BJ (cell line): ENCODE measurements at places on chromosomes 3 and 15.

DNA sequence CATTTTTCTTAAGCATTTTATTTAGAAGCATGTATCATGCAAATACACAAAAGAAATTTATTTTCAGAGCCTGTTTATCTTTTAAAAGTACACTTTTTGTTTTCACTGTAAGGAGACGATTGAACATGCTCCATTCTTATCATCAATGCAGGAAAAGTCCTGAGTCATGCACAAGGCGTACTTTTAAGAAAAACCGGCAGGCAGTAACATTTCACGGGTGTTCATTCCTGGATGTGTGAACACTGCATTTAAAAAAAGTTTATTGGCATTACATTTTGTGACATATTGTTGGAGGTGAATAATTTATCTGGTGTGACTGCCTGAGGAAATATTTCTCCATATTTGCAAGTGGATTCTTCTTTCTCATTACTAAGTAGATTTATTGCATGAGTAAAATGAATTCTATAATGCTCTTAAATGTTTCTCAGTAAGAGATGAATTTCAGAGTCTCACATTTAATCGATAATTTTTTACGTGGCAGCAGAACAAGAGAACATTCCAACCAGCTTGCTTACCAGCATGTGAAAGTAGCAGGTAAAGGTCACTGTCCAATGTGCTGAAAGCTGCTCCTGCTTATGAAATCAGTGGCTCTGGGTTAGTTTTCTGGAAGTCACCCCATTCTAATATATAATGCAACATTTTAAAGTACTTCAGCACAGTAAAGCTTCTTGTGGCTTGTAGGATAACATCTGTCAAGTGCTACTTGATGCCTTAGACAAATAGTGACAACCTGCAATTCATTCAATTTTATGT lies 87.0 kb downstream of the SV2B start:
- DNase-seq: no peak

GRCh38 chr15:26879706-26880105 lies 12.8 kb downstream of the GABRA5 start:
- DNase-seq: no peak

- DNase-seq: no peak
Measured at GRCh38 chr15:42456971-42457370, 34.0 kb downstream of the ZNF106 start.

DNA sequence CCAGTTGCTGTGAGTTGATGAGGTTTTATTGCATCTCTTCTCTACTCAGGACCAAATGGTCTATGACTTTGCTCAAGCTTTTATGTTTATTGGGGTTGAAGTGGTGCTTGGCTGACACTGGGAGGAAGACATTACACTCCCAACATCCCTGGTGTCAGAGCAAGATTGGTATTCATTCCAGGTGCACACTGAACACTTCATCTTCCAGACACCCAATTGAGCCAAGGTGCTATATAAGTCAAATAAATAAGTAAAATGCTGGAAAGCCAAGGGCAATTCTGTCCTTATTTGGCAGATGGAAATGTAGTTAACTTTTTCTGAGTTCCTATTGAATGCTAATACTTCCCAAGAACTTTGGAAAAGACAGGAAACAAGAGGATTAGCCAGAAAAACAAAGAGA lies 53.2 kb upstream of the CDV3 start:
- no peak for DNase-seq

DNA sequence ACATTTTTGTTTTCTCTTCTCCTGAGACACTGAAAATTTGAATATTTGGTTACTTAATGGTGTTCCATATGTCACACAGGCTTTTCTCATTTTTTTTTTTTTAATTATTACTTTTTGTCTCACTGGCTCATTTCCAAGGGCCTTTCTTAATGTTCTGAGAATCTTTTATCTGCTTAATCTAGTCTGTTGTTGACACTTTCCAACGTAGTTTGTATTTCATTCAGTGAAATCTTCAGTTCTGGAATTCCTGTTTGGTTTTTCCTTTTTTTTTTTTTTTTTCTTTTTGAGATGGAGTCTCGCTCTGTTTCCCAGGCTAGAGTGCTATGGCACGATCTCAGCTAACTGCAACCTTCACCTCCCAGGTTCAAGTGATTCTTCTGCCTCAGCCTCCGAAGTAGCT lies 42.7 kb downstream of the NCK1 start:
- no peak for DNase-seq

DNA sequence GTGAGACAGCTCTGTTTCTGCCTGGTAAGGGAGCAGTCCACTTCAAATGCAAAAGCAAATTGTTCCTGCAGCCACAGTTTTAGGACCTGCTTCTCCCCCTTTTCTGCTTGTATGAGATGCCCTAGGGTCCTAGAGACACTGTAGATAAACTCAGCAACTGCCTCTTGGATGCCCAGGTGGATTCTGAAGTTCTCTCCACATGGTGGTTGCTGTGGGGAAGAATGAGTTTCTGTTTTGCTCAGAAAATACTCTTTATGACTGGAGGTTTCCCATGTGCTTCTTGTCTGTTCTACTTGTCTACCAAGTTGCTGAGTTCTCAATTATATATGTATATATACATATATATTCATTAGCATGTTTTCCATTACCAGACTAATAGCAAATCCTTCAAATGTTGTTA lies 5.6 kb upstream of the ZNF80 start:
- no peak for DNase-seq

DNA sequence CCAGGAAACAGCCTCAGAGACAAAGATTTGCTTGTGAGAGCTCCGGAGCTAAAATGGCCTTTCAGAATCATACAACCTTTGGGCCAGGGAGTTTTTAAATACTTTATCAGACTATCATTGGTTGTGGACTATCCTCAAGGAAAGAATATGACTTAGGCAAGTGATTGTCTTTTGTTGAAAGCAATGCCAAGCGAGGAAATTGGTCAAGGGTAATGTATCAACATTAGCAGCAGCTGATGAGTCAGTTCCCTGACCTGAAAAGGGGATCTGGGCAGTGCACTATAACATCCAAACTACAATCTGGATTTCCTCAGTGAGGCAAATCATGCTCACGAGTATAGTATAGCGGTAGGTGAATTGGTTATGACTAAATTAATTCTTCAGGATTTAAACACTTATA lies 303.6 kb downstream of the LSAMP start:
- DNase-seq: no peak

GRCh38 chr3:90091549-90091948 lies 984.1 kb downstream of the EPHA3 start:
- DNase-seq: no peak

- DNase-seq: no peak
Measured at GRCh38 chr15:50260969-50261496, 4.5 kb downstream of the HDC start.

GRCh38 chr3:99066863-99067262 lies 165.4 kb upstream of the DCBLD2 start:
- no peak for DNase-seq
